Immature natural killer cell (primary cell): ENCODE measurements at places on chromosomes 1 and 21. TPM values are rescaled to one million over a fixed set of nuclear protein-coding genes. Genes with fewer than 3 reads are reported as not detected.
A peak's percentile ranks its signal among the peaks of the same experiment; 100 is the strongest.

DNA sequence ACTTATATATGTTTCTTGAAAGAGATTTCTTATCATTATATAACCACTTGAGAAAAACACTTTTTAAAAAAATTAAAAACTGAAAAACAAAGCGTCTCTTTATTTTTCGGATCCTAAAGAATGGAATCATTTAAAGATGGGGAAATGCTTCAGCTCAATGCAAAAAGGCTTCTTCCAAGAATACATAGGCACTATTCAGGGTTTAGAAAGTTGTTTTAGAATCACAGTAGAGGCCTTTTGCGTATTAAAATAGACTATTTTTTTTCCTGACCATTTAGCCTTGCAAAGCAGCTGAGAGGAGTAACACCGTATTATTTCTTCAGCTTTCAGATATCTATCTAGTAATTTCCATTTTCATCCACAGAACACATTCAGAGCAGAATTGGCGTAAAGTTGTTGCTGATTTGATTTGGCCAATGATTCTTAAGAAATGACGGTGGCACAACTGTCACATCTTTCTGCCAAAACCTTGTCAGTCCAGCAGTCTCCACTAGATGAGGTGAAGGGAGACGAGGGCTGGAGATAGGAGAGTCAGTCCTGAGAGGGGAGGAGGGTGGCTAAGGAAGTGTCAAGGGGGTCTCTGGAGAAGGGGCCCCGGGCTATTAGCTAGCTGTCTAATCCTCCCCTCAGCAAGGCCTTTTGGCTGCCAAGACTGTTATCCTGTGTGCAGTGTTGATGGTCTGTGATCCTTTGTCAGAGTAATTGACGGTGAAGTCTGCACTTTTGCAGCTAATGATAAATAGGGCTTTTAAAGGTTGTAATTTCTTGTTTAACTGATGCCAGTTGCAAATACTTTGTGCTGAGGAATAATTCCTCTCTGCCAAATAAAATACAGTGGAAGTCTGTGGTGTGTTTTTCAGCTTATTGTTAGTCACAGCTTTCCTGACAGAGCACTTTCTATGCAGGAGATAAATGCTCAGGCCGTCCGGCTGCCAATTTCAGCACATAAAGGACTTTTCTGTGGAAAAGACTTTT is 34.7 kb downstream of the PRRX1 start:
- H3K27ac ChIP-seq: no peak overlapping the region
- no peaks in the 10 kb centered on the region for H3K36me3 ChIP-seq
- no peak overlapping the region for H3K4me3 ChIP-seq
- H3K27me3 ChIP-seq: peaks cover 2% of the 10 kb centered on the region

GRCh38 chr1:212754193-212754592 is 37.4 kb downstream of the NSL1 start:
- H3K4me3 ChIP-seq: peak overlapping the region; percentile 33
- no peak overlapping the region for H3K27ac ChIP-seq
- H3K27me3 ChIP-seq: no peaks in the 10 kb centered on the region
- H3K36me3 ChIP-seq: no peaks in the 10 kb centered on the region

DNA sequence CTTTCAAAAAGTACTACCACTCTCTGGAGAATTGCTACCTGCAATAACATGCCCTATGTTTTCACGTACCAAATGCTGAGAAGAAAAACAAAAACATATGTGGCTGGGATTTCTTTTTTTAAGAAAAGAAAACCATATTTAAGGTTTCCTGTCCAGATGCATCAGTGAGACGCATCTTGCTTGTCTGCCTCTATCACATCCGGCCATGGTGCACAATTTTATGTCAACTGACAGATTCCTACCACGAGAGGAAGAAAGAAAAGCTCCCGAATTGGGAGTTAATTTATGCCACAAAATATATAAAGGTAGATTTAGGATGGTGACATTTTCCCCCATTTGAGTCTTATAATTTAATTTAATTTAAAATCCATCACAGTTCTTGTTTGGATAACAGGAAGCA is 62.3 kb upstream of the COL24A1 start:
- H3K27me3 ChIP-seq: no peaks in the 10 kb centered on the region
- H3K4me3 ChIP-seq: no peak overlapping the region
- H3K27ac ChIP-seq: no peak overlapping the region
- H3K36me3 ChIP-seq: no peaks in the 10 kb centered on the region
- peaks cover 15% of the 10 kb centered on the region for H3K4me1 ChIP-seq

Gene TEX38
- polyA plus RNA-seq: not detected

DNA sequence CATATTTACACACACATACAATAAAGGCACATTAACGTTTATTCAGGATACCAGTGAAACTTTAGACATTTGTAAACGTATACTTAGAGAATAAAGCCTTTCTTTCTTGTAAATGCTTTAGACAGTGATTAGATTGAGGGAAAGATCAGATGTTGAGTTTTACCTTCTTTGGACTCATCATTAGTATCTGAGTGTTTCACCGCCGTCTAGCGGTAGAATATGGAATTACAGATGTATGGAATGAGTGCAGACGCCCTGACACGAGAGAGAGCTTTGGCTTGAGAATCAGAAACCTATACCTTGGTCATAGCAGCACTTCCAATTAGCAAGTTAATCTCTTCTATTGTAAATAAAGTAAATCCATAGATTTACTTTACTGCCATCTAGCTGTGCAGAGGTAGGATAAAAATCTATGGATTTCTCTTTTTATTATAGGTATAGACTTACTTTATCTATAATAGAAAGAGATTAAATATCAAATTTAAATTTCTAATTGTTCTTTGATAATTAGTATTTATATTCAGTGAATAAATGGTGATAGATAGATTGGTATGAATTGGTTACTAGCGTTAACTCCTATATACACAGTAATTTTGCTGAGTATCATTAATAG is 12.6 kb downstream of the FLG2 start:
- no peak overlapping the region for H3K4me3 ChIP-seq
- peaks cover 2% of the 10 kb centered on the region for H3K27me3 ChIP-seq
- peak; percentile 33 for DNase-seq
- no peaks in the 10 kb centered on the region for H3K36me3 ChIP-seq
- no peak overlapping the region for H3K27ac ChIP-seq

DNA sequence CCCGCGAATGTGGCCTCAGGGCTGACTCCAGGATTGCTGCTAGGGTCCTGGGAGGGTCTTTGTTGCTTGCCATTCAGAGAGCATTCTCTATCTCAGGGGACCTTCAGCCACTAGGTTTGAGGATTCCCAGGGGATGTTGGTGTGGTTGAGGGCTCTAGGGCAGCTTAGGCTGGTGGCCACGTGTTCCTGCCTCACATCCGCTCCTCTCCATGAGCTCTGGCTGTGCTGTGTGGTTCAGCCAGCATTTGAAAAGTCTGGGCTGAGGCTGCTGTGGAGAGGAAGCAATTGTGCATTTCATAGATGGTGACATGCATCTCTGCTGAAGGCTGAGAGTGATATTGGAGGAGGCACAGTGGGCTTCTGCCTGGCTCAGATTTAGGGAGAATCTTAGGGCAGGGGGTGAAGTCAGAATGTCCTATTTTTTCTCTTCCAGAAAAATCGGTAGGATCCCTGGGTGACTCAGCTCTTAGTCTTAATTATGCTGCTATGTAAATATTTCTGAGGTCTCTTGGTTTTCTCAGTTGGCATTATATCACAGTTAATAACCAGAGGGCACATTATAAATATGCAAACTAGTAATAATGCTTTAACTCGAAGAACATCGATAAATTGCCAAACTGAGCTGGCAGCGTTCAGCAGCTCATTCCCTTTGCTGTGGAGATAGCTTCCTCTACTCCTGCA is 182.3 kb downstream of the CAMTA1 start:
- DNase-seq: no peak
- peaks cover 13% of the 10 kb centered on the region for H3K27me3 ChIP-seq
- no peaks in the 10 kb centered on the region for H3K36me3 ChIP-seq
- H3K4me1 ChIP-seq: peaks cover 11% of the 10 kb centered on the region

DNA sequence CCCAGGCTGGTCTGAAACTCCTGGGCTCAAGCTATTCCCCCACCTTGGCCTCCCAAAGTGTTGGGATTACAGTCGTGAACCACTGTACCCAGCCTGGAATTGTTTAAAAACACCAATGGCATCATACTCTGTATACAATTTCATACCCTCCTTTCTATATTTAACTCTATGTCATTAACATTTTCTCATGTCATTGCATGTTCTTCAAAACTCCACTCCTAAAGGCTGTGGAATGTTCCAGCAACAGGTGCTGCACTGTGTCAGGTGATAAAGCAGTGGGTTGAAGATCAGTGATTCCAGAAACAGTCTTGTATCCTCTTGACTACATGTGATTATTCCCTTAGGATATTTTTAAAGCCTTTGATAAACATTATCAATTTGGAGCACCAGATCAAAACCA is 36.7 kb upstream of the GRHL3 start:
- H3K27me3 ChIP-seq: no peaks in the 10 kb centered on the region
- no peak for DNase-seq
- H3K27ac ChIP-seq: no peak overlapping the region
- no peaks in the 10 kb centered on the region for H3K36me3 ChIP-seq
- H3K4me1 ChIP-seq: no peaks in the 10 kb centered on the region

Gene CDK11B
- 8.1 TPM for polyA plus RNA-seq

DNA sequence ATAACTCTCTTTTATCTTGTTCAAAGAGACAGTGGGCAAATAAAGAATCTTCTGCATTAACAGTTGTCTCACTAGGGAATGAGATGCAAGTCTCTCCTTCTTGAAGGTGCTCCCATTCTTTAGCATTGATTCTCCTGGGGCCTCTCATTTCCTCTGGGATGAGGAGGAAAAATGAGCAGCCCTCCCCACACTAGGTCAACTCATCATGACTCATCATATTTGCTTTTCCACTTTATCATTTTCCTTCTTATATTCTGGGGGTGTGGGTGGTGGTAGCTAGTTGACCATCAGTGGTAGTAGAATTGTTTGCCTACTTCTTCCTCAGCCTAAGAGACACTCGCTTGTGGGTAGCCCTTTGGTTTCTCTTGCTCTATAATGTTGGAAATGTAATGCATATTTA is 182.0 kb upstream of the C1orf87 start:
- H3K27ac ChIP-seq: no peak overlapping the region
- H3K27me3 ChIP-seq: no peaks in the 10 kb centered on the region
- no peaks in the 10 kb centered on the region for H3K4me1 ChIP-seq
- DNase-seq: no peak
- H3K4me3 ChIP-seq: no peak overlapping the region

DNA sequence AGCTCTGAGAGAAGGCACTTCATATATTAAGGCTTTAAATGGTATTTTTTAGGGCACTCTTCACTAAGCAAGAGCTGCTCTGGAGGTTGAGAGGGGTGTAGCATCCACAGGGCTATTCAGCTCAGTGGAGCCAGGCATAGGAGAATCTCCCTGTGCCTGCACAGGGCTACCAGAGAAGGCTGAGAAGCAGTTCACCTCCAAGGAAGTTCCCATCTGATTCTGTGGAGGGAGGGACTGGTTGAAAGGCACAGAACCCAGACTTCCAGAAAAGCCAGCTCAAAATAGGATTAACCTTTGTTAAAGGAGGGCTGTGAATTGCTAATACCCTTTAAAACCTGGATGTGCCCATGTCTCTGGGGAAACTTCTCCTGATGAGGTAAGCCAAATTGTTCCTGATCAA is 304.5 kb downstream of the TTLL7 start:
- H3K36me3 ChIP-seq: peaks cover 4% of the 10 kb centered on the region
- H3K27me3 ChIP-seq: peaks cover 3% of the 10 kb centered on the region
- no peak overlapping the region for H3K4me3 ChIP-seq
- H3K27ac ChIP-seq: no peak overlapping the region
- H3K4me1 ChIP-seq: peaks cover 2% of the 10 kb centered on the region

DNA sequence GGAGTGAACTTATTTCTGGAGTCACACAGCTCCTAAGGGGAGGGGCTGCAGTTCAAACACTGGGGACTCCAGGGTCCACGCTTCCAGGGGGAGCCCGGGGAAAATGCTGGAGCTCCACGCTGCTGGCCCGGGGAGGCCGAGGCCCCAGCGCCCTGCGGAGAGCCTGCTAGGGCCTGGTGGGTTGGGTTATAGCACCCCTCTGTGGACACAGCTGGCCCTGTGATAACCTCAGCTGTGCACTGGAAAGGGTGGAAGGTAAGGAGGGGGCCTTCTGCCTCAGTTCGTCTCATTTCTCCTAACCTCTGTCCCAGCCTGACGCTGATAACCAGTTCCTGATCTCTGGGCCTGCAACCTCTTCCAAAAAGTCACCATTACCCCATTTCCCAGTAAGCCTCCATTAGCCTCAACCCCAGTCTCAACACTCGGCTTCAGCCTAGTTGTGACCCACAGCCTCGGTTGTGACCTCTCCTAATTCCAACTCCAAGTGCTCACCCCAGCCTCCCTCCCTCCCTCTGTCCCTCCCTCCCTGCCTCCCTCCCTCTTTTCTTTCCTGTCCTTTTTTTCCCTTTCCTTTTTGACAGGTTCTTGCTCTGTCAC is 7.1 kb downstream of the NBL1 start:
- no peak overlapping the region for H3K27ac ChIP-seq
- H3K36me3 ChIP-seq: no peaks in the 10 kb centered on the region
- no peak for DNase-seq
- peaks cover 17% of the 10 kb centered on the region for H3K27me3 ChIP-seq
- H3K4me3 ChIP-seq: no peak overlapping the region

- H3K27me3 ChIP-seq: peaks cover 6% of the 10 kb centered on the region
- H3K27ac ChIP-seq: no peak overlapping the region
- H3K4me3 ChIP-seq: no peak overlapping the region
- H3K36me3 ChIP-seq: no peaks in the 10 kb centered on the region
- H3K4me1 ChIP-seq: no peaks in the 10 kb centered on the region
Measured at GRCh38 chr1:165549973-165550372, 6.2 kb downstream of the LRRC52 start.

GRCh38 chr1:186569856-186570255 is 108.9 kb upstream of the PDC start:
- no peaks in the 10 kb centered on the region for H3K27me3 ChIP-seq
- H3K4me3 ChIP-seq: no peak overlapping the region
- H3K27ac ChIP-seq: no peak overlapping the region
- H3K36me3 ChIP-seq: no peaks in the 10 kb centered on the region
- no peak for DNase-seq
- H3K4me1 ChIP-seq: no peaks in the 10 kb centered on the region
